Right renal cortex interstitium (tissue), 3 donors: ENCODE measurements at places on chromosomes 12 and 14.

DNA sequence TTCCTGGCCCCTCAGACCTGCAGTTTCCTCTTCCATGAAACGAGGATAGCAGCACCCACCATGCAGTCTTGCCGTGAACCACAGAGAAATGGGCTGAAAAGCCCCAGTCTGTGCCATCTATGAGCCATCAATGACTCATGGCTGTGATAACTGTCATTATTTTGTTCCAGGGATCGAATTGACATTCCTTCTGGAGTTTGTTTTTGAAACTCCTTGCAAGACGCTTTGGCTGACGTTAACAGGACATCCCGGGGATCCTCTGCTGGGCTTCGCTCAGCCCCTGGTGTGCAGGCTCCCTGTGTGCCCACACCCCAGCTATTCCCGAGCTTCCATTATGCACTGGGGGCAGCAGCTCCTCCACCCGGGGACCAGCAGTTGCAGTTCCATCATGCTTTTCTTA is 33.8 kb downstream of the MMAB start:
- no peak for DNase-seq

DNA sequence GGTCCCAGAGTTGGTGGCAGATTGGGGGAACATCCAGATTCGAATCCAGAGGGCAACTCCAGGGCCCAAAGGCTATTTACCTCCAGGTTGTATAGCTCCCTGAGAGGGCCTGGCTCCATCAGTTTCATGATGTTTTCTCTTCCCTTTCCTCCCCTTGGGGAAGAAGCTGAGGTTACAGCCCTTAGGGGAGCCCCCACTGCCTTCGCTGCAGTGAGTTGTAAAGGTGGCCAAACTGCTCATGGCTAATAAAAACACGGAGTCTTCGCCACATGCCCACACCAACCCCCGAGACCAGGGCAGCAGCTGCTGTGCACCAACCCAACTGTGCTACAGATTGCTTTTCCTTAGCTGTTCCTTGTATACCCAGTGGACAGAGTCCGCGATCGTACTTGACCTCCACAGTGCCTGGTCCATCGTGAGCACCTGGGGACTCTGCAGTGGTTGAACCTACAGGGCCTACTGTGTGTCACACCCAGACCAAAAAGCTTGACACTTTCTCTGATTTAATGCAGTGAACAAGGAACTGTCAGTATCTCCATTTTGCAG is 20.9 kb downstream of the GALNT16 start:
- DNase-seq: no peak

DNA sequence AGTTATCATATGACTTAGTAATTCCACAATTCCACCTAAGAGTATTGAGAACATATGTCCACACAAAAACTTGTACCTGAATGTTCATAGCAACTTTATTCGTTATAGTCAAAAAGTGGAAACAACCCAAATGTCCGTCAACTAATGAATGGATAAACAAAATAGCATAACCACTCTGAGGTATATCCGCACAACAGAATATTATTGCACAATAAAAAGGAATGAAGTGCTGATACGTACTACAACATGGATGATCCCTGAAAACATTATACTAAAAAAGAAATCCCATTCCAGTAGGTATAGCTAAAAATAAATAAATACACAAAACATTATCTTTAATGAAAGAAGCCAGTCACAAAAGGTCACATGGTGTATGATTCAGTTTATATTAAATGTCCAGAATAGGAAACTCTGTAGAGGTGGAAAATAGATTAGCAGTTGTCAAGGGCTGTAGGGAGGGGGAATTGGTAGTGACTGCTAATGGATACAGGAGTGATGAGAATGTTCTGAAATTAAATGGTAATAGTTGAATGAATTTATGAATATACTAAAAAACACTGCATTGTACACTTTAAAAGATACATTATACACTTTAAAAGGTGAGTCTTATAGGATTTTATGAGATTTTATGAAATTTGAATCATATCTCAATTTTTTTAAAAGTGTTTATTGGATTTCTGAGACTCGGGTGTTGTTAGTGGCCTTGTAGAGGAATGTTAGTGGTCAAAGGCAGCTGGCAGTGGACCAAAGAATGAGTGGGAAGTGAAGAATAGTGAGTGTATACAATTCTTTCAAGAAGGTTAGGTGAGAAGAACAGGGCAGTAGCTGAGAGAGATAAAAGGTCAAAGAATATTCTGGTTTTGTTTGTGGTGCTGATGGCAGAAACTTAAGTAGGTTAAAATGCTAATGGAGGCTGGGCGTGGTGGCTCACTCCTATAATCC is 36.3 kb upstream of the BAZ1A start:
- no peak for DNase-seq

DNA sequence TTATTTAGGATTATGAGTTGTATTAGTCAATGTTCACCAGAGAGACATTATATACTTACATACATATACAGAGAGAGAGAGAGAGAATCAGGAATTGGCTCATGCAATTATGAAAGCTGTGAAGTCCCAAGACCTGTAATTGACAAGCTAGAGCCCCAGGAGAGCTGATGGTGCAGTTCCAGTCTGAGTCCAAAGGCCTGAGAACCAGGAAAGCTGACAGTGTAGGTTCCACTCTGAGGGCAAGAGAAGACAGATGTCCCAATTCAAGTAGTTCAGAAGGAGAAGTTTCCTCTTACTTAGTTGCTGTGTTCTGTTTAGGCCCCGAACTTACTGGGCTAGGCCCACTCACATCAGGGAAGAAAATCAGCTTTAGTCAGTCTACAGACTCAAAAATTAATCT is 76.4 kb upstream of the FICD start:
- no peak for DNase-seq

DNA sequence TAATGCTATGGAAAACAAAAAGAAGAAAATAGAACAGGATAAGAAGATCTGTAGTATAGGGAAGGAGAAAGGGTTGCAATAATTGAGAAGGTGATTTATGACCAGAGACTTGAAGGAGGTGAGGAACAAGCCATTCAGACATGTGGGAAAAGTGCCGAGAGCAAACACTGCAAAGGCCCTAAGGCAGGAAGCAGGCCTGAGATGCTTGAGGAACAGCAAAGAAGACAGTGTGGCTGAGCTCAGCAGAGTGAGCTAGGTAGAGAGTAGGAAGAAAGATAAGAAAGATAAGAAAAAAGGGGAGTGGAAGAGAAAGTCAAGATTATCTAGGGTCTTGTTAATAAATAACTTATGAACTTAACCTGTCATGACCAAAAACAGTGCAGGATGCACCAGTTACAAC is 671.8 kb downstream of the RPS29 start:
- DNase-seq: no peak

- no peak for DNase-seq
These were observed 190.8 kb upstream of the PRMT8 start for GRCh38 chr12:3299929-3300832.

DNA sequence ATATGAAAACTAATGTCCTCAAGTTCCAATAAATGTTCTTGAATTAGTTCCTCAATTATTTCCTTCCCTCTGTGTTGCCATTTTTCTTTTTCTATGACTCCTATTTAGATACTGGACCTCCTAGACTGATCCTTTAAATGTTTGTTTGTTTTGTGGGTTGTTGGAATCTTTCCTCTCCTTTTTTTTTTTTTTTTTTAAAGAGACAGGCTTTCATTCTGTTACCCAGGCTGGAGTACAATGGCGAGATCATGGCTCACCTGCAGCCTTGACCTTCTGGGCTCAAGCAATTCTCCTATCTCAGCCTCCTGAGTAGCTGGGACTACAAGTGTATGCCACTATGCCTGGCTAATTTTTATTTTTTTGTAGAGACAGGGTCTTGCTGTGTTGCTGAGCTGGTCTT is 9.6 kb downstream of the PRKAG1 start:
- no peak for DNase-seq

GRCh38 chr14:91344096-91344495 is 73.5 kb downstream of the CCDC88C start:
- no peak for DNase-seq

DNA sequence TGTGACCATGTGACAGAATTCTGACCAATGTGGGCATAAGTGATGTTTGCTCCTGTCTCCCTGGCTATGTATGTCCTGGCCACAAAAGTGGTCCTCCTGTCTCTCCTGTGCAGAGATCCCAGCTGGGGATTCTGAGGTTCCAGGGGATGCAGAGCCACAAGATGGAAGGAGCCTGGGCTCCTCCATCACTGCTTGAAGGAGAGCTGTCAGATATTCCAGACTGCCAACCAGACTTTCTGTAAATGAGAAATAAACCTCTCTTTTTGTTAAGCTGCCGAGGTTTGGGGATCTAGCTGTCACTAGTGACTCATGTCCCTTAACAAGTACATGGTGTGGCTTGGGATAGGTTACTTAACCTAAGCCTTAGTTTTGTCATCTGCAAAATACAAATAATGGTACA is 21.9 kb downstream of the BDKRB1 start:
- DNase-seq: no peak

DNA sequence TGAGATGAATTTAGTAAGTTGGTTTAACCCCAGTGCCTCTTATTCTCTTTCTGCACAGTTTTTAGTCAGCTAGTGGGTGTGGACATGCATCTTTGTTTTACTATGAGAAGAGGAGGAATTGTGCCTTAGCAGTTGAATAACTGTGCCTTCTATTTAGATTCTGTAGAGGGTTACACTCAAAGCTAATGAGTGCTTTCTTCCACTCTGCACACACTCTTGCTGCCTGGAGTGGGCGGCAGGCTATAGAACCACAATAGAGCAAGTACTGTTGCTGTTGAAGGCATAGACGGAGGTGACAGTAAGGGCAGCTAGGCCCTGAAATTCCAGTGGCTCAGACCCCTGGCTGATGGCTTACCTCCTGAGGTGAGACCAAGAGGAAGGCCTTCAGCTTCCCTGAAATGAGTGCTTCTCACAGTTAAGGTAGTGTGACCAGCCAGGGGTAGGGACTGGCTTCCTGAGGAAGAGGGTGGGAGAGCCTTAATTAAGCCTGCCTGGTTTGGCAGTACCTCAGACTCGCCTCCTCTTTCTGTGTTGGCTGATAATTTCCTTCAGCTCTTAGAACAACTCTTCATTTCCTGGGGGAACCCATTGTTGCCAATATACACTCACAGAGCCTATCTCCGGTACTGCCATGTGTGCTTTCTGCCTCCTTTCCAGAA is 24.7 kb downstream of the SUSD6 start:
- DNase-seq: no peak
